ENCODE measurements at places on chromosomes 7 and 10.

DNA sequence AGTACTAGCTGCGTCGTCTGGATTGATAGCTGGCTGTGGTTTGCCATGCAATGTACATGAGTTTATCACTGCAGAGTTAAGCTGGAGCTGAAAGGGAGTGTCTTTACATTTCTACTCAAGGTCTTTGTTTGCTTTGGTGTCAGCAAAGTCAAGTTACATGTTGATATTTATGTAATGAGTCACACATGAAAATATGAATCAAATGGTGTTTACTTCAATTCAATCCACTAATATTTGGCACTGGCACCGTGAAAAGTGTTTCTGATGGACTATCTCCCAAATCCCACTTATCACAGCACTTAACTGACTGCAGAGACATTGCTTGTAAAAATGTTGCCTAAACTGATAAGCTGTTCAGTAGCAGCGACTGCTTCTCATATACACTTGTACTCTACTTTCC lies 395.9 kb downstream of the TFEC start:
- DNase-seq, result no peak

DNA sequence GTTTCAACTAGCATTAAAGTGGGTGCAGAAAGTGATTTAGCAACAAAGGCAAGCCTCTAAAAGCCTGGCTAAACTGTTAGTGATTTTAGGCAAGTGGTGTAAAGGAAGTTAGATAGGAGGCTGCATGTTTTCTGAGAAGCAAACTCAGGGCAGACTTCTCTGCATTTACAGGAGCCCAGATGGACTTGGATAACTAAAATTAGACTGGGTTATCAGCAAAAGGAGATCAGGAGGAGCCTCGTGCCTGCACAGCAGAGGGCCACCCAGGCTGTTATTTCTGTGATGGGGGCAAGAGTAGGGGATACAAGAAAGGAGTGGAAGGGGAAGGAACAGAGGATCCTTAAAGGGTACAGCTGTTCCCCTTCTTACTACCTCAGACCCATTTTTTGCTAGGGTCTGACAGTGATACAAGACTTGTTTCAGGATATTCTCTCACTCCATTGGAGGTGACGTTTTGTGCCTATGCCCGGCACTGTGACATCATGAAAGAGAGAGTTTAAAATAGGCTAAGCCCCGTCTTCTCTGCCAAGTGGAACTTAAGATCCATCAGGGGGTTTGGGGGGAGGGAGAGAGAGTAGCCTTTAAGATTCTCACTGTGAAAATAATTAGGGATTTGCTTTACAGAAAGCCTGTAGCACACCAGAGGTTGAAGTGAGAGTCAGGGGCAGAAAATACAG lies 49.6 kb upstream of the PDCD4 start:
- no peak for DNase-seq

- no peak for DNase-seq
Observed at GRCh38 chr7:137527634-137528033, 184.1 kb upstream of the PTN start.

GRCh38 chr10:91635401-91636400 lies 2.8 kb upstream of the PPP1R3C start:
- DNase-seq, result peak; percentile 59

DNA sequence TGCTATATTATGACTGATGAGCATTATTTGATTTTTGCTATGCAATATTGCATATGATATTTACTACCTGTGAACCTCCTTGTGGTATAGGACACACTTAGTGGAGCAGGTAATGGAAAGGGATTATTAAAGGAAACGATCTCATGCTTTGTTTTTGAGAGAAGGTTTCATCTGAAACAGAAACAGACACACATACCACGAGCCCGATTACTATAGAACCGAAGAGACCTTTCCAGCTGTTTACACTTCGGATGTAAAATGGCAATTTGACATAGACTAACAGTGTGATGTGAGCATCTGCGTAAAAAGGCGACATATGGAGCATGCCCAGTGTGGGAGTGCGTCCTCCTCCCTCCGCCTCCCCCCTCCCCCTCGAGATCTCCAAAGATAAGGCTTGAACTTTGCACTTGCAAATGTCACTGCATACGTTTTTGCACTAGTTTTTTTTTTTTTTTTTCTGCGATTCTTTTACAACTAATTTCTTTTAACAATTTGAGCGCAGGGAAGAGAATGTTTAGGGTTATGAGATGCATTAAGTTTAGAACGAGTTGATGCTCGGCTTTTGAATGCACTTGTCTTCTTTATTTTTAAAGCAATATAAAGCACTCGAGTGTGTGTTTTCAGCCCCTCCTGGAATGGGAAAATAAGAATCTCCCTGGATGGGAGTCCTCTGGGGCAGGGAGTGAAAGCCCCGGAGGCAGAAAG lies 251.0 kb downstream of the NSUN6 start:
- DNase-seq, result peak; percentile 53

DNA sequence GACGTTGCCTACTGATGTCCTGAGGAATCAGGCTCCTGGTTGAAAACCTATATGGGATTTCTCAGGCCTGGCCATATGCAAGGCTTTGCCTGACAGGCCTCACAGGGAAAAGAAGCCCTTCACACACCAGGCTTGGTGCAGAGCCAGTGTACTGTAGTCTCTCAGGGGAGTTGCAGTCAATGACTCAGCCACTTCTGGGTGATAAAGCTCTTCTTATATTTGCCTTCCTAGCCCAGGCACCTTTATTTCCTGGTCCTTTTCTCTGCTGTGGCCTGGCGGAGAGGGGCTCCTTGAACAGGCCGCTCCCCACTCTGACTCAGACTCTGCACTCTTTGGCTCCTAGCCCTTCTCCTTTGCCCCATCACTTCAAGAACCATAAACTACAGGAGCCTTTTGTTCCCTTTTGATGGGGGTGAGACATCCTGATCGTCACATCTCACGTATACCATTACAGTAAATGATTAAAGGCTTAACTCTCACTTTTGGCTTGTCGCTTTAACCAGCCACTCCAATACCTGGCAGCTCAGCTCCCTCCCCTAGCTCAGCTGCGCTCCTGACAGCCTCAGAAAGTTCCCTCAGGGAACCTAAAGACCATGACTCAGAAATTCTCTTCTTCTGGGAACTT lies 33.5 kb downstream of the DPY19L1 start:
- DNase-seq, result no peak

DNA sequence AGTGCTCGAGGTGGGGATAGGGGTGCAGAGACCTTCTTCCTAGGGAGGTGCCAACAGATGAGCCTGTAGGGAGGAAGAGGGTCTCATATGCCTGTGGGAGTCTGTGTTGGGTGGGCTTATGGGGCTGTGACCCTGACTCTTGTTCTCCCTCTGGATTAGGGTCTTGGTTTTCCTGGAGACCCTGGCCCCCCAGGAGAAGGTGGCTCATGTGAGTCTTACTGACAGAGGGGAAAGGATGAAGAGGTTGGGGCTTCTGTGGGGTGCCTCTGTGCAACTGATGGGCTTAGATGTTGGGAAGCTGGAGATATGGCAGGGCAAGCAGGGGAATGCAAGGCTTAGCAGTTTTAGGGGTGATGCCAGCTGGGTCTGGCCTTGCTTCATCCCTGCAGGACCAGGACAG lies 20.2 kb upstream of the VOPP1 start:
- no peak for DNase-seq

DNA sequence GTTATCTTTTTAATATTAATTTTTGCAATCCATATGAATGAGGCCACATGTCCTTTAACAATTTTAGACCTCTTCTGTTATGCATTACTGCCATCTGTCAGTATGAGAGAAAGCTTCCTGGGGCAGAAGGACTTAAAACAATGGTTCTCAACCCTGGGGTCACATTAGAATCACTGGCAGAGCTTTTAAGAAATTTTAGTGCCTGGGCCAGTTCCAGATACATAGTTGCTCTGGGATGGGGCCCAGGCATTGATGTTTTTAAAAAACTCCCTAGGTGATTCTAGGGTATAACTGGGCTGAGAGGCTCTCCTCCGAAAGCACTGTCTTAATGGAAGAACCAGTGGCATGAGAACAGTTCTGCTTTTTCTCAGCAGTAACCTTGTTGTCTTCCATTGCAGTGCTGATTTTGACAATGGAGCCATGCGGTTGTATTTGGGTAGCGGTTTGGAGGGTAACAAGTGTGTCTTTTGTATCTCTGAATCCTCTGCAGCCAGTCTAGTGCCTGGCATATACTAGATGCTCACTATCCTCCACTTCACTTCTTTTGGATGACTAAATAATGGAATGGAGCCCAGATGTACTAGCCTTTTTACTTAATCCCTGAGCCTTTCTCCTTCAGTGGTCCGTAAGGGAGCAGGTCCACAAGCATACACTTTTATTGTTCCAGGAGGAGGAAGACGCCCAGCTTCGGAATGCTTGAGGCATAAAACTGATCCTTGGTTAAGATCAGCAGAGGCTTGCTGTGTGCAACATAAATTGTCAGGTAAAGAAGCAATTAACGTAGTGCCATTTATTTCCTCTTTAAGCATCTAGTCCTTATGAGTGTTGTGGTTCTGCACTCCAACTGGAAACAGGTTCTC lies 227.1 kb downstream of the AUTS2 start:
- no peak for DNase-seq

DNA sequence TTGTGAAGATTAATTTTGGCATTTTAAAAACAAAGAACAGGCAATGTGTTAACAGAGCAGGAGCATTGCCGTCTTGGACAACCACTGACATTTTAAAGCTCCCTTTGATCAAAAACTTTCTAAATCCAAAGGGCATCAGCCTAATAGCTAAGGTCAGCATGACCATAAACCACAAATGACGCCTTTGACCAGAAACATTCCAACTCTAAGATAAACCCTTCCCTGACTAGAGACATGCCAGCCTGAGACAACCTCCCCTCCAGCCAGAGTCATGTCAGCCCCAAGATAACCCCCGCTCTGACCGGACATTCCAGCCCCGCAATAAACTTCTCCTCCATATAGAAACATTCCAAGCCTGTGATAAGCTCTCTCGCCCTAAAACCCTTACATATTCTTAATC lies 949.4 kb upstream of the POT1 start:
- DNase-seq, result no peak

DNA sequence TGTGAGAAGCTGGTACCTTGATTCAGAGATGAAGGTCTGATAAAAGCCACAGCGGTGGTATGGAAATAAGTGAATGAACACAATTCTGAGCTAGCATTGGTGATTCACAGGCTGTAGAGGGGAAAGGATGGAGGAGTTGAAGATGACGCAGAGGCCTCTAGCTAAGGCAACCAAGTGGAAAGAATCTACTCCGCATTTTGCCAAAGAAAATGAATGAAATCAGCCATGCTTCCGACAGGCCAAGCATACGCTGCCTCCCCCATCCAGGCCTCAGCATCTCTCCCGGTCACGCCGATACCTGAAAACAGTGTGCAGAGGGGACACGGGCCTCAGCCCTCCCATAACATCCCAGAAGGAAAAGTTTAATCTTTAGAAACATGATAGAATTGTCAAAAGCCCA lies 124.3 kb upstream of the UNC5B start:
- no peak for DNase-seq

DNA sequence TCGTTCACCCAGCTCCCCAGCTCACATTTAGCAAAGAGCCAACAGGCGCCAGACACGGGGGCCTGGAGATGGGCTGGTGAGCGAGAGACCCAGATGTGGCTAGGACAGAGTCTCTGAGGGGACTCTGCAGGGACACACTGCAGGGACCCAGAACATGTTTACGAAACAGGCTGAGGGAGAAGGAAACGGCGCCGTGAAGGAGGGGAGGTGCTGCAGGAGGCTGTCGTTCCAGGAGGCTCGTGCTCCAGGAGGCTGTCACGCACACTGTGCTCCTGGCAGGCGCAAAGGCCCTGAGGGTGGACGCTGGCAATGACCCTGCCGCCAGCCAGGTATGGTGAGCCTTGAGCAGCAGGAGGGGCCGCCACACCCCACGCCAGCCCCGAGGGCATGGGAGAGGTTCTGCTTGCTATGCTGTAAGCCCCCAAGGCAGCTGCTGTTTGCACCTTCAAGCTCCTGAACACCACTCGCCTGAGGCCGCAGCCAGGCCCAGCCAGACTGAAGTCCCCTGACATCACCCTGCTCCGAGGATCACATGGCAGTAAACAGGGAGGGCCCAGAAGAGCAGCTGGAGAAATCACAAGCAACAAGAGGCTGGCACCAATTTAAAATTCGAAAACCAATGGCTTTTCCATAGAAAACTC lies 27.3 kb downstream of the ADAP1 start:
- no peak for DNase-seq

GRCh38 chr10:48509974-48510692 lies 94.7 kb downstream of the ARHGAP22 start:
- DNase-seq, result peak; percentile 21

DNA sequence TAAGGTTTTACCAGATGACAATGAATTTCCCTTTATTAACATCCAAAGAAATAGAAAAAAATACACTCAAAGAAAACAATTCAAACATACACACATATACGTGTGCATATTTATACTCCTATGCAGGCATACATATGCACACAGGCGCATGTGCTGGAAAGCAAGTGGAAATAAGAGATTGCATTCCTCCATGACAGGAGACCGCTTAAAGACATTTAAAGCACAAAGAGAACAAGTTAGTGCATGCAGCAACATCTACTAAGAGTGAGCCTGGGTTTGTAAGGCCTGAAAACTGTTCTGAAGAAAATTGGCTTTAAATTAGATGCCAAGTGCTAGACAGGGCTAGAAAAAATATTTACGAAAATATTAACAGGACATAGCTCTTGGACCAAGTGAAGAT lies 40.1 kb upstream of the PPP1R17 start:
- no peak for DNase-seq

- DNase-seq, result no peak
Observed at GRCh38 chr10:125721035-125721434, 1.5 kb downstream of the EDRF1 start.

GRCh38 chr10:79178614-79179163 lies 109.9 kb downstream of the ZMIZ1 start:
- no peak for DNase-seq

GRCh38 chr7:12287901-12288300 lies 76.8 kb downstream of the TMEM106B start:
- no peak for DNase-seq

GRCh38 chr10:47077941-47078340 lies 166.7 kb downstream of the PTPN20 start:
- no peak for DNase-seq

- DNase-seq, result no peak
Observed at GRCh38 chr10:31709028-31709427, 219.6 kb downstream of the ARHGAP12 start.

- DNase-seq, result no peak
Observed at GRCh38 chr10:81034383-81034782, 496.7 kb downstream of the SH2D4B start.

GRCh38 chr10:128160297-128160711 lies 34.1 kb upstream of the MKI67 start:
- no peak for DNase-seq
